ENCODE measurements at places on chromosomes 12 and 14.

DNA sequence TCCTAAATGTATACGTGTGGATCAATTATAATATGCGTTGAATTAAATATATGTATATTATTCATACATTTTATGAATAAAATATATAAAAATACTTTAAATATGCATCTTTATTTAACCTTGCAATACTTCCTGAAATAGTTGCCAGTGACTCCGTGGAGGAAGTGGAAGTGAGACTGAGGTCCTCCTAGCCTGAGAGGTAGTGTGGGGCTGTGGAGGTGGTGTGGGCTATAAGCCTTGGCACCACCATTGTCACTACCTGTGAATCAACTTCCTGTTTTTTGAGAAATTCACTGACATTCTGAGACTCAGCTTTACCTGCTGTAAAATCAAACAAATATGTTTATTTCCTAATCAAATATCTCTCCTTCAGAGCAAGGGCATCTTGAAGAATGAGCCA lies 514.2 kb downstream of the VRK1 start:
- no peak for DNase-seq

DNA sequence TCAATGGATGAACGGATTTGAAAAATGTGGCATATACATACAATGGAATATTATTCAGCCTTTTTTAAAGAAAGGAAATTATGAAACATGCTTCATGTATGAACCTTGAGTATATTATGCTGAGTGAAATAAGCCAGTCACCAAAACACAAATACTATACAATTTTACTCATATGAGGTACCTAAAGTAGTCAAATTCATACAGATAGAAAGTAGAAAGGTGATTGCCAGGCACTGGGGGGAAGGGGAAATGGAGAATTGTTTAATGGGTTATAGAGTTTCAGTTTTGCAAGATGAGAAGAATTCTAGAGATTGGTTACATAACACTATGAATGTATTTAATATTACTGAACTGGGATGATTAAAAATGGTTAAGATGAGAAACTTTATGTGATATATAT lies 171.4 kb downstream of the TMTC3 start:
- no peak for DNase-seq

DNA sequence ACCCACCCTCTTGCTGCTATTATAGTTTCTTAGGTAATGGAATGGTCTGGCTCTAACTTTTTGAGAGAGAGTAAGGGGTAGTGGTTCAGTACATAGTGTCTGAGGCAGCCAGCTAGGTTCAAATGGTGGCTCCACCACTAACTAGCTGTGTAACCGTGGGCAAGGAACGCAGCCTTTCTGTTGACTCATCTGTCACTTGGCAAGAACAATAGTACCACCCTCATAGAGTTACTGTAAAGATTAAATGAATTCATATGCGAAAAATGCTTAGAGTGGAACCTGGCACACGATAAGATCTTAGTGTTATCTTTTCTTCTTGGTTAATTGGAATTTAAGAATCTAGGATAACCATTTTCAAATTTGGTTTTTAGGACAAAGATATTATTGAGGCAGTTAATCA lies 14.0 kb downstream of the CCDC62 start:
- DNase-seq = no peak

GRCh38 chr12:46100551-46101484 lies 110.4 kb upstream of the SCAF11 start:
- no peak for DNase-seq

- DNase-seq = peak; percentile 67
Observed at GRCh38 chr12:69985656-69986055, 160.6 kb downstream of the MYRFL start.

Measured in HEK293T (cell line).